Left cardiac atrium (tissue), 4 donors: ENCODE measurements at places on chromosomes 5 and 9. TPM values are rescaled to one million over a fixed set of nuclear protein-coding genes. Genes with fewer than 3 reads are reported as not detected.

DNA sequence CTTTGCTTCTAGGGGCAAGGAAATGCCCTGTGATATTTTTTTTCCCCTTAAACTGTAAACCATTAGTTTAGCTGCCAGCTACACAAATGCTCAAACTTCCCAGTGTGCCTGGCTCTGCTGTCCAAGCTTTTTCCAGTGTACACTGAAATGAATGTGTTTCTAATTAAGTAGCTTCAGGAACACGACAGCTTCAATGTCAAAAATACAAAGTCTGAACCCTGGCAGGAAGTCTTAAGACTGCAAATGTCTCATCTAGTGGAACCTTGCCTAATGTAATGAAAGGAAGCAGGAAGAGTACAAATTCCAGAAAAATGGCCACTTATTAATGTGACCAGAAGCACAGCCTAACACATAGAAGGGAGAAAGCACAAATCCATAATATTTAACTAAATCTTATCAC is 255.2 kb downstream of the CRB2 start:
- no peak for DNase-seq

Gene GHR
- total RNA-seq: 22.4 TPM

- no peak for DNase-seq
Measured at GRCh38 chr5:137292461-137293027, 206.6 kb downstream of the SPOCK1 start.

Gene SLC31A2
- 12.3 TPM for total RNA-seq

Gene MZB1
- 0.55 TPM for total RNA-seq
